ENCODE measurements at places on chromosomes 12 and 14.

- no peak for DNase-seq
Observed at GRCh38 chr14:93811020-93811419, 22.7 kb upstream of the PRIMA1 start.

DNA sequence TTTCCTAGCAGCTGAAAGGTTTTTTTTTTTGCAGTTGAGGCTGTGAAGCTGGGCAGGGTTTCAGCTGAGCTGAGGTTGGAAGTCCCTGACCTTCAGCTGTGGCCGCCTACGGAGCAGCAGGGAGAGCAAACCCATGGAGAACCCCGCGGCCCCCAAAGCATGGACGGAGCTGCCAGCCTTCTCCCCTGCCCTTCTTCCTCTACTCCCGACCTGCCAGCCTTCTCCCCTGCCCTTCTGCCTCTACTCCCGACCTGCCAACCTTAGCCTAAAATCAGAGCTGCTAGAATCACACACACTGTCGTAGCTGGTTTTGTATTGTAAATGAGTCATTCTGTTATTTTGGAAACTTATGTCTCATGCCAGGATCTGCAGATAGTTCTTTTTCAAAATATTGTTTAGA is 74.6 kb downstream of the PPP2R5C start:
- no peak for DNase-seq

GRCh38 chr14:45699471-45699870 is 446.5 kb upstream of the MIS18BP1 start:
- no peak for DNase-seq

DNA sequence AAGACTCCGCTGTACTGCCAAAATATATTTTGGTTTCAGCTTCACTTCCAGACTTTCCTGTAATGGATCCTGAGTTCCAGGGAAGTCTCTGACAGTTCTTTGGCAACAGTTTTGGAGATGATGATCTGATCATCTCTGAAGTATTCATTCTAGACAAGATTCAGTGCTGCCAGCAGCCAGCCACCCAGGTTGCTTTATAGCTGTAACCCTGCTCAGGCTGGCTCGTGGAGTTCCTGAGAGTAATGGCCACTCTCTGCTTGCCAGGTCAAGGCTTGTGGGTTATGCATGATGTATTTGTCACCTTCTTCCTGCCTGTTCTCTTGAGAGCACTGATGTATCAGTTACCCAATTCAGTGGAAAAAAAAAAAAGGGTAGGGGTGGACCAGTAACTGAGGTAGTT is 124.3 kb downstream of the PPHLN1 start:
- no peak for DNase-seq

GRCh38 chr12:120925740-120926563 is 21.8 kb upstream of the SPPL3 start:
- no peak for DNase-seq

DNA sequence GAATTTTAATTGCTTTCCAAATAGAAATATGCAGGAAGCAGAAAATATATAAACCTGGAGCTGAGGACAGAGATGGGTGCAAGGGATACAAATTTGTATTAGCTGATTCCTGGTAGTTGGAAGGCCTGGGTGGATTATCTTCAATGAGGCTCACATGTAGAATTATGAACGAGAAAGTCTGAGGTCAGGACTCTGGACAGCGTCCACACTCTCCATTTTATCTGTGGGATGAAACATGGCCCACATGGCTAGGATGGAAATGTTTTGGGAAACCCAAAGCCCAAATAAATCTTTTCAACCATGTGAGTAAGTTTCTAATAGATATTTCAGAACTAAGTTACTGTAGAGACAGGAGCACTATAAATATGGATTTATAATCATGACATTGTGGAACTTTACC is 256.1 kb downstream of the APAF1 start:
- no peak for DNase-seq

GRCh38 chr14:61437381-61437780 is 116.0 kb downstream of the PRKCH start:
- no peak for DNase-seq

Measured in ecto neural progenitor cell (in vitro differentiated cells).